ENCODE measurements at places on chromosomes 6 and 20.

- no peak for DNase-seq
Observed at GRCh38 chr20:56848561-56848960, 219.5 kb downstream of the TFAP2C start.

- no peak for DNase-seq
Observed at GRCh38 chr6:41647061-41647511, 8.8 kb downstream of the MDFI start.

DNA sequence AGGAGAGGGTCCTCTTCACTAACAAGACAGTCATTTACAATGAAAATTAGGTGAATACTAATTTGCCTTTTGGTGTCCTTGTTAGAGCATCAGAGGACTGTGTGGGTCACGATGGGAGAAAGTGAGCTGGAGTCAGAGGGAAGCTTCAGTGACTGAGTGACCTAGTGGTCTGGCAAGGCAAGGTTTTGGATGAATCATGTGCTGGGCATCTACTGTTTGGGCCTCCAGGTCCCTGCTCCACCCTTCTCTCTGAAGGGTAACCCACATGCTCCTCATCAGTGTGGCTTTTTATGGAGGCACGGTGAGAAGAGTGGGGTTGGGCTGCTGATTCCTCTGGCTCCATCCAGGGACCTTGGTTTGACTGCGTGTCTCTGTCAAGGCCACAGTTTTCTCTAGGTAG is 60.5 kb upstream of the EXOC2 start:
- no peak for DNase-seq

DNA sequence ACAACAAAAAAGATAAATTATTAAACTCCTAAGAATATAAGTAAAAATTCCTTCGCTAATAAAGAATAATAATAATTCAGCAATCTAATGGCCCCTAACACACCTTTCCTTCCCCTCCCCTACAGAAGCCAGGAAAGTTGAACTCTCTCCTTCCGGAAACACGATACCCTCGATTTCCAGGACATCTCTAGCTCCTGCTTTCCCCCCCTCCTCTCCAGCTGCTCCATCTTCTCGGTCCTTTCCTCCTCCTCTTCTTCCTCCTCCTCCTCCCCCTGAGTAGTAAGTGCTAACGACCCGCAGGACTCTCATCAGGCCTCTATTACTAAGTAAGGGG is 603 bp downstream of the TASP1 start:
- DNase-seq, result no peak

DNA sequence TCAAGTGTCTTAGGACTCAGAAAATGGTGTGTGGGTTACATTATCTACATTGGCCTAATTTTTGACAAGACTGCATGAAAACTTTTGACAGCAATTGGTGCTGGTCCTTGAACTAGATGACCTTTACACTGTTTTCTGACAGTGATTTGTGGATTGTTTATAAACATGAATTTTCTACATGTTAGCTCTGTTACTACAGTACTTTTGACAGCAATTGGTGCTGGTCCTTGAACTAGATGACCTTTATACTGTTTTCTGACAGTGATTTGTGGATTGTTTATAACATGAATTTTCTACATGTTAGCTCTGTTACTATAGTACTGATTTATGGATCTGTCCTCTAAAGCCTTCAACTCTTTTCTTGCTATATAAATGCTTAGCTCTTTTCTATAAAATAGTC is 16.7 kb downstream of the KCTD20 start:
- DNase-seq, result no peak

GRCh38 chr20:5845681-5846615 is 95.7 kb downstream of the SHLD1 start:
- no peak for DNase-seq

- DNase-seq, result no peak
Observed at GRCh38 chr20:44496976-44497375, 21.3 kb downstream of the TTPAL start.

DNA sequence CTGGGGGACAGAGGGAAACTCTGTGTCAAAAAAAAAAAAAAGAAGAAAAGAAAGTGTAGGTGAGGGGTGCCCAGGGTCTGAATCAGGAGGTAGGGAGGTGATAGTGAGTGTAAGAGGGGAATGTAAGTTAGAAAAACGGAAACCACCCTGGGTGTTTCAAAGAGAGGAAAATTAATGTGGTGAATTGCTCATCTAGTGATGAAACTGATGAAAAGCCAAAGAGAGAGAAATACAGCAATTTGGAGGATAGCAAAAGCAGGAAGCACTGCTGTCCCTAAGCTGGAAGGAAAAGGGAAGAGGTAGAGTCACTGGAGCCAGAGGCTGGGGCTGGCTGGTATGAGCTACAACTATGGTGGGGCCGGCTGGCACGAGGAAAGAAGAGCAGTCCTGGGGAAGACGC is 85.0 kb upstream of the CEP85L start:
- no peak for DNase-seq

DNA sequence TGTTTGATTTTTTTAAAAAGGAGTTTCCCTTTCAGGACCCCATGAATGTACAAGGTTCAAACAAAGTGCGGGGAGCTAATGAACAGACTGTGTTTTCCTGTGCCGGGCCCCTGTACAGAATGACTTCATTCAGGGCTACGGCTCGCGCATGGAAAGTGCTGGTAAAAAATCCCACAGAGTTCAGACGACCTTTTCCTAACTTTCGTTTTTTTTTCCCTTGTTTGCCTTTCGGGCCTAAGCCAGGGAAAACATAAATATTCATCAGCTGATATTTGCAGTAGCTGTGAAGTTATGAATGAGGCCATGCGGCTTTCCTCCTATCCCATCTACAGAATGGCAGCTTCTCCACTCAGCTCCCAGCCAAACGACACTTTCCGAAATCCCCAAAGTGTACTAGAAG is 74.0 kb downstream of the HAO1 start:
- DNase-seq, result no peak

- no peak for DNase-seq
Observed at GRCh38 chr6:77715588-77715987, 62.7 kb downstream of the MEI4 start.

- no peak for DNase-seq
Observed at GRCh38 chr6:158115102-158115501, 53.0 kb downstream of the SERAC1 start.

GRCh38 chr20:57267158-57267821 is 849 bp upstream of the BMP7 start:
- DNase-seq, result no peak

DNA sequence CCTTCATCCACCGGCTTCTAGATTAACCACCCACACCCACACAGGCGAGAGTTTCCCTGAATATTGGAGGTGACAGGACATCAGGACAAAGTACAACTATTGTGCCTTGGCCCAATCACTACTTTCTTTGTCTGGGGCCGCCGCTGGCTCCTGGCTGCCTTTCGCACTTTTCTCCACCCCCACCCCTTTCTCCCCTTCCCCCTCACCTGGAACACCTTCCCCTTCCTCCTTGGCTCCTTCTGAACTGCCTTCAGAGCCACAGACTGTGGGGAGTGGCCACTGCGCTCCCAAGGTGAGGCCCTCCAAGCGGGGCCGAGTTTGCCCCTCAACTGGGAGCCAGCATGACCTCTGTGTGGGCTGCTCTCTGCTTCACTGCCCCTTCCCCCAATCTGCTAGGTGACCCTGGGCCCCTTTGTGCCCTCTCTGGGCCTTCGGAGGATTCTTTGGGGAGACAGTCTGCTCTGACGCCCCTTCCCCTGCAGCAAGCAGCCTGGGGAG is 3.0 kb upstream of the VEGFA start:
- DNase-seq, result no peak

DNA sequence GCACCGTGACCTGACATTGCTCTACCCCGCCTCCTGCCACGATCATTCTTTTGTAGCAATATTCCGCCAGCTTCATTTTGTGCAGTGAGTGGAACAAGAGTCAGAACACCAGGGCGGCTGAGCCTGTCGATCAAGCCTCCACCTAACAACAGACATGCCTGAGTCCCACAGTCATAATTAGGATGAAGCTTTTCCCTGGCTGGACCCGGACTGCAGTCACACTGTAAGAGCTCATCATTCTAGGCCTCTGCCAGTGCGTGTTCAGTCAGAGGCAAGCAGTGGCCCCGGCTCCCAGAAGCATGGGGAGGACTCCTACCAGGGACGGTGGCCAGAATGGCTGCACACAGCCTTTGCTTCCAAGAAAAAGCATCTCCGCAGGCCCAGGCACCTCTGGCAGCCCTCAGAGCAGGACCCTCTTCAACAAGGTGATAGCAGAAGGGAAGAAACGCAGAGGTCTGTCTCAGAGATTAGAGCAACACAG is 23.2 kb upstream of the UNC93A start:
- DNase-seq, result no peak

DNA sequence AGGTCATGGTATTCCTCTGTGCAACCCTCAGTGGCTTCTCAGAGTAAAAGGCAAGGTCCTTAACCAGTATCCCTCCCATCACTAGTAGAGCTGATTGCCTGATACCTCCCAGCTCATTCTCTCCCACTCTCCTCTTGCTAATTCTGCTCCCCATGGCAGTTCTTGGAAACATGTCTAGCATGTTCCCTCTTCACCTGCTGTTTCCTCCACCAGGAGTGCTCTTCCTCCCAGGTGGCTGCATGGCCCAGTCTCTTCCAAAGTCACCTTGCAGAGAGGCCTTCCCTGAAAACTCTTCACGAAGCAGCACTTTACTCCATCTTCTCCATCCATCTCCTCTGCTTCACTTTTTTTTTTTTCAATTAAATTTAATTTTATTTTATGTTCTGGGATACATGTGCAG is 36.2 kb upstream of the OLIG3 start:
- no peak for DNase-seq

DNA sequence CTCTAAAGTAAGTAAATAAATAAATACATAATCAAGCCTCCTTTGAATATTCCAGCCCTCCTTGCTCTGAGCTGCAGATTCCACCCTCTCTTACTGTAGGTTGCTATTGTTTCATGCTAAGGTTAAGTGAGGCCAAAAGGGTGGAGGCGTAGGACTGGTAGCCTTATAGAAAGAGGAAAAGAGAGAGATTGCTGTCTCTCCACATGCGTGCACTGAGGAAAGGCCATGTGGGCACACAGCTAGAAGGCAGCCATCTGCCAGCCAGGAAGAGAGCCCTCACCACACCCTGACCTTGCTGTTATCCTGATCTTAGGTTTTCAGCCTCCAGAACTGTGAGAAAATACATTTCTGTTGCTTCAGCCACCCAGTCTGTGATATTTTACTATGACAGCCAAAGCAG is 87.4 kb upstream of the SHLD1 start:
- DNase-seq, result no peak

DNA sequence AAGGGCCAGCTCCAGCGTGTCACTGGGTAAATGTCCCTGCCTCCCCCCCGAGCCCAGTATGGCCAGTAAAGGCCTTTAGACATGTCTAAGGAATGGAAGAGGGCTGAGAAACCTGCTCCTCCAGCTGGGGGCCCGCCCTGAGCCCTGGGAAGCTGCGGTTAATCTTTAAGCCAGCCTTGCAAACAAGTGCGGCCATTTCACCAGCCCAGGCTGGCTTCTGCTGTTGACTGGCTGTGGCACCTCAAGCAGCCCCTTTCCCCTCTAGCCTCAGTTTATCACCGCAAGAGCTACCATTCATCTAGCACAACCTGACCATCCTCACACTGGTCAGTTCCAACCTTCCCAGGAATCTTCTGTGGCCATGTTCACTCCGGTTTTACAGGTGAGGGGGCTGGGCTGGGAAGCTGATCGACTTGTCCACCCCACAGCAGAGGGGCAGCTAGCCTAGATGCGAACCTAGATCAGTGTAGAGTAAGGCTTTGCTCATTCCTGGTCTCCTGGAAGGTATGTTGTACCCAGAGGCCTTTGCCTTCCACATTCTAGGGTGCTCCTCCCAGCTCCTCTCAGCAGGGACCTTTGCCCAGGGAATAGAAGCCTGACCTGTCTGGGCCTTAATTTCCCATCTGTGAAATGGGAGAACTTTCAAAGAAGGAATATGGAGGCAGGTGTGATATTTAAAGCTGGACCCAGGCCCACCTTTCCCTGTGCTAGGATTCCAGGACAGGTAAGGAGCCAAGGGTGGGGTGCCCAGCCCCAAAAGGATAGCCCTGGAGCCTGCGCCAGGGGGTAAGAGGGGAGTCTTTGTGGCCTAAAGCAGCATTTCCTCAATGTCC is 1.2 kb upstream of the SRC start:
- DNase-seq, result no peak

DNA sequence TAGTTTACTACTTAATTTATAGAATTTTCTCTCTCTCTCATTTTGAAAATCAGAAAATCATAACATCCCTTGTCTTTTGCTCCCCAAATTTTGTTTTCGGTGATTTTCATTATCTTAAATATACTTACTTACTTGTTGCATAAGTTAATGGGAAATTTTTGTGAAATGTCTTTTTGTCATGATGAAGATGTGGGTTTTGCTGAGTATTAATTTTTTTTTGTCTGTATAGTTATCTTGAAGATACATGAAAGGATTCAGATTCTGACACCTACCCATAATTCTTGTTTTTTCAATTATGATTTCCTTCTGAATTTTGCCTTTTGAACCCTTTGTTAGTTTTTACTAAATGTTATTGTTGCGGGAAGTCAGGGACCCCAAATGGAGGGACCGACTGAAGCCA is 817.9 kb downstream of the EYS start:
- no peak for DNase-seq

DNA sequence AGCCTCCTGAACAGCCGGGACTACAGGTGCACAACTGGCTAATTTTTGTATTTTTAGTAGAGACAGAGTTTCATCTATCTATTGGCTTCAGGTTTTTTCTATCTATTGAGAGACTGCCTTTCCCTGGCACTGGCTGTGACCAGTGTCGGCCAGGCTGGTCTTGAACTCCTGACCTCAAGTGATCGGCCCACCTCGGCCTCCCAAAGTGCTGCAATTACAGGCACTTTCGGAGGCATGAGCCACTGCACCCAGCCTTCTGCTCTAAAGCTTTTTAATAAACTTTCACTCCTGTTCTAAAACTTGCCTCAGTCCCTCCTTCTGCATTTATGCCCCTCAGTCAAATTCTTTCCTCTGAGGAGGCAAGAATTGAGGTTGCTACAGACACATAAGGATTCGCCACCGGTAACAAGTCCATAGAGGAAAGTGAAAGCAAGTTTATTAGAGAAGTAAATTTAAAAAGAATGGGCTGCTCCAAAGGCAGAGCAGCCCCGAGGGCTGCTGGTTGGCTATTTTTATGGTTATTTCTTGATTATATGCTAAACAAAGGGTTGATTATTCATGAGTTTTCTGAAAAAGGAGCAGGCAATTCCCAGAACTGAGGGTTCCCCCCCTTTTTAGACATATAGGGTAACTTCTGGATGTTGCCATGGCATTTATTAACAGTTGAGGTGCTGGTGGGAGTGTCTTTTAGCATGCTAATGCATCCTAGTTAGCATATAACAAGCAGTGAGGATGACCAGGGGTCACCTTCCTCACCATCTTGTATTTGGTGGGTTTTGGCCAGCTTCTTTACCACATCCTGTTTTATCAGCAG is 44.8 kb upstream of the RNGTT start:
- DNase-seq, result no peak

All from activated CD4-positive, alpha-beta T cell treated with anti-CD3 and anti-CD28 coated beads, Interleukin-2, amount 50 U/mL, for 1 hour (primary cell).